ENCODE measurements at places on chromosomes 4 and X. TPM values are rescaled to one million over a fixed set of nuclear protein-coding genes. Genes with fewer than 3 reads are reported as not detected.

The PAGE2B gene
- total RNA-seq = not detected

The SPANXN3 gene
- total RNA-seq = not detected

The RTL9 gene
- 0.87 TPM for total RNA-seq

The NLRP2B gene
- total RNA-seq = not detected

The RNF212 gene
- total RNA-seq = 0.66 TPM

The VSIG4 gene
- 33.2 TPM for total RNA-seq

GRCh38 chrX:6770936-6771335, 236.0 kb upstream of the VCX3A start:
- no peak for DNase-seq
- H3K36me3 ChIP-seq = no peaks in the 10 kb centered on the region
- no peak overlapping the region for H3K4me3 ChIP-seq
- H3K27ac ChIP-seq = no peak overlapping the region
- H3K4me1 ChIP-seq = no peaks in the 10 kb centered on the region

- no peak overlapping the region for H3K4me3 ChIP-seq
- no peaks in the 10 kb centered on the region for H3K27me3 ChIP-seq
- no peak for DNase-seq
- H3K27ac ChIP-seq = no peak overlapping the region
- peaks cover 18% of the 10 kb centered on the region for H3K4me1 ChIP-seq
- no peaks in the 10 kb centered on the region for H3K36me3 ChIP-seq
Measured at GRCh38 chr4:151887816-151888180, 127.0 kb upstream of the GATB start.

DNA sequence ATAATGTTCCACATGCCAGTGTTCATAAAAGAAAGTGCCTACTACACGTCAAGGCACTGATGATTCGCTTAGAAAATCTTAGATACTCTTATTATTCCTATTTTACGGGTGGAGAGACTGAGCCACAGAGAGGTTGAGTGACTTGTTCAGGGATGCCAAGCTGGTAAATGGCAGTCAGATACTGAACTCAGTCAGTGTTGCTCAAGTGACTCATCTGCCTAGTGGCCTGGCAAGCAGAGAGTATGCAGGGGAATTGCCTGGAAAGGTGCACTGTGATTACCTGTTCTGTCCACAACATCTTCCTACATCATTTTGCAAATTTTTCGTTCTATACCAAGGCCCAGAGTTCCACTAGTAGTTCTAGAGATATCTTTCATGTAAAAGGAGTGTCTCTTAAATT, 68.4 kb downstream of the RAPGEF2 start:
- peaks cover 71% of the 10 kb centered on the region for H3K4me1 ChIP-seq
- no peaks in the 10 kb centered on the region for H3K27me3 ChIP-seq
- no peak overlapping the region for H3K4me3 ChIP-seq
- H3K36me3 ChIP-seq = no peaks in the 10 kb centered on the region

DNA sequence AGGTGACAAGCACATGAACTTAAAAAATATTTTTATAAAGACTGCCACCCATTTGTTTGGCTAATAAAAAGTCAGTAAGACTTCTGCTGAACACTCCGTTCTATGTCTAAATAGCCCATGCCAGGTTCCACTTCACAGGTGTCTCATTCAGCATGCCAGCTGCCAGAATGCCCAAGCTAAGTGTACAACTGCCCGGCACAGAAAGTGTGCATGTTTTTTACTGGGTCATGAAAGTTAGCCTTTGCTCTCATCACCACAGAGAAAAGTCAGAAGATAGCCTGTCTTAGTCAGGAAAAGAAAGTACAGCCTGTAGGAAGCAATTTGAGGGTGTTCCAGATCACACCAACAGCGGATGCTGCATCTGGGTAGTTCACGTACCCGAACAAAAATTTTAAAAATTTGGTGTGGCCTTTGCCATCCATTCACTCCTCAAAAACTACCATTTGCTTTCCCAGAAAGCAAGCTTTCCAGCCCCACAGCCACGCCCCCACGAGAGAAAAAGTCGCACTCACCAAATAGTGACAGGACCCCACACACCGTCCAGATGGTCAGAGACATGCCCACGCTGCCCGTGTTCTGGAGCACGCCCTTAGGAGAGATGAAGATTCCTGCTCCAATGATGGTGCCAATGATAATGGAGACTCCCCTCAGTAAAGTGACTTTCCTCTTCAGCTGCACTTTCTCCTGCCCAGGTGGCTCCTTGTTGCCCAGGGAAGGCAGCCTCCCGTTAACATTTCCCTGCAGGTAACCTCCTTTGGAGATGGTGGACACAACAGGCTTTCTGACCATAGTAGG, 671 bp downstream of the SLC7A11 start:
- H3K27me3 ChIP-seq = no peaks in the 10 kb centered on the region
- no peak overlapping the region for H3K4me3 ChIP-seq
- peaks cover 6% of the 10 kb centered on the region for H3K4me1 ChIP-seq
- H3K27ac ChIP-seq = no peak overlapping the region
- no peaks in the 10 kb centered on the region for H3K36me3 ChIP-seq

GRCh38 chrX:38634665-38635064, 73.3 kb downstream of the TSPAN7 start:
- DNase-seq = no peak
- H3K4me3 ChIP-seq = no peak overlapping the region
- H3K36me3 ChIP-seq = no peaks in the 10 kb centered on the region
- H3K4me1 ChIP-seq = peaks cover 4% of the 10 kb centered on the region
- no peaks in the 10 kb centered on the region for H3K27me3 ChIP-seq
- H3K27ac ChIP-seq = no peak overlapping the region

- H3K27me3 ChIP-seq = no peaks in the 10 kb centered on the region
- H3K27ac ChIP-seq = no peak overlapping the region
- no peaks in the 10 kb centered on the region for H3K4me1 ChIP-seq
- no peaks in the 10 kb centered on the region for H3K36me3 ChIP-seq
- no peak for DNase-seq
- no peak overlapping the region for H3K4me3 ChIP-seq
Measured at GRCh38 chr4:12692815-12693214, 791.3 kb downstream of the RAB28 start.

GRCh38 chr4:94372991-94373390, 30.4 kb upstream of the HPGDS start:
- no peak for DNase-seq
- no peaks in the 10 kb centered on the region for H3K36me3 ChIP-seq
- no peaks in the 10 kb centered on the region for H3K27me3 ChIP-seq
- no peak overlapping the region for H3K27ac ChIP-seq

DNA sequence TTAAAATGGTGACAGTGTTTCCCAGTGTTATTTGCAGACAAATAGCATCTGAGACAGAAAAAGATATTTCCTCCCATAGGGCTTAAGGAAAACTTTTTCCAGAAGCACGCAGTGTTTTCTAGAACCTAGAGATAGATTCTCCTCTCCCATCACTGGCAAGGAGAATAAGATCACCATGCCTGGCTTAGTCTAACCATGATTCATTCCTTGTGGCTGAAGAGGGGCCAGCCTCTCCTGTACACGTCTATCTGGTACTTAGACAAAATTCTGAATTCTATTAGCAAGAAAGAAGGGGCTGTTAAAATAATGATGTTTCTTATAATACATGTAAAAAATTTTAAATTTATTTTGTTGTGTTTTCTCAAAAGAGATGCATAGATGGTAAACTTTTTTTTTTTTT, 296.1 kb upstream of the LDB2 start:
- no peak overlapping the region for H3K4me3 ChIP-seq
- peaks cover 13% of the 10 kb centered on the region for H3K4me1 ChIP-seq
- no peaks in the 10 kb centered on the region for H3K27me3 ChIP-seq
- no peak overlapping the region for H3K27ac ChIP-seq
- DNase-seq = no peak
- no peaks in the 10 kb centered on the region for H3K36me3 ChIP-seq

DNA sequence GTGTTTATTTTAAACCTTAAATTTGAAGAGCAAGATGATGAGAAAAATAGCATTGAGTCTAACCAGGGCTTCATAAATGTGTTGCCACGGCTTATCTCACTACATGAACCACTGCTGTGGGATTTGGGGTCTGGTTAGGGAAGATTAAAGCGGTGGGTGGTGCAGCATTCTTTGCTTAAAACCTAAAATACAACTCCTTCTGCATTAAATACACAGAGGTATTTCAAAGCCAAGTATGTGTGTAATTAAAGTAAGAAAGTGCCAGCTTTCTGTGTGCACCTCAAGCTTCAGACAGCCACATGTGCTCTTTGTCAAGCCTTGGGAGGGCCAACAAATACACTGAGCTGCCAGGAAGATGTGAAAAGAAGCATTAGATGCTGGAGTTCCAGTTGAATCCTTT, 128.0 kb downstream of the CPE start:
- no peak for DNase-seq
- H3K4me1 ChIP-seq = no peaks in the 10 kb centered on the region
- no peaks in the 10 kb centered on the region for H3K27me3 ChIP-seq

DNA sequence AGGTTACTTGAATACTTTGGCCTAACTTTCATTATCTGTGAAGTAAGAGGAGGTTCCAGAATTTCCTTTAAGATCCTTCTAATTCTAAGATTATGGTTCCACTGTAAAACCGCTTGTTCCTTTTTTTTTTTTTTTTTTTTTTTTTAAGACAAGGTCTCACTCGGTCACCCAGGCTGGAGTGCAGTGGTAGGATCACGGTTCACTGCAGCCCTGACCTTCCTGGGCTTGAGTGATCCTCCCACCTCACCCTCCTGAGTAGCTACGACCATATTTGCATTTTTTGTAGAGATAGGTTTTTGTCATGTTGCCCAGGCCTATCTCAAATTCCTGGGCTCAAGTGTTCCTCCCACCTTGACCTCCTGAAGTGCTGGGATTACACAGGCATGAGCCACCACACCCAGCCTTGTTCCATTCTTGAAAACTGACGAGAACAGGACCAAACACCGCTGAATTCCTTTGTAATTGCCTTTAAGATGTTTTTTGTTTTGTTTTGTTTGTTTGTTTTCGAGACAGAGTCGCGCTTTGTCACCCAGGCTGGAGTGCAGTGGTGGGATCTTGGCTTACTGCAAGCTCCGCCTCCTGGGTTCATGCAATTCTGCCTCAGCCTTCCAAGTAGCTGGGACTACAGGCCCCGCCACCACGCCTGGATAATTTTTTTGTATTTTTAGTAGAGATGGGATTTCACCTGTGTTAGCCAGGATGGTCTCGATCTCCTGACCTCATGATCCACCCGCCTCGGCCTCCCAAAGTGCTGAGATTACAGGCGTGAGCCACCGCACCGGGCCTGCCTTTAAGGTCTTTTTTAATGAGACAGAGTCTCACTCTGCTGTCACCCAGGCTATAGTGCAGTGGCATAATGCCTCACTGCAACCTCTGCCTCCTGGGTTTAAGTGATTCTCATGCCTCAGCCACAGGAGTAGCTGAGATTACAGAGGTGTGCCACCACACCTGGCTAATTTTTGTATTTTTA, 6.8 kb downstream of the PDS5A start:
- H3K27me3 ChIP-seq = no peaks in the 10 kb centered on the region
- no peak overlapping the region for H3K4me3 ChIP-seq
- DNase-seq = no peak
- no peak overlapping the region for H3K27ac ChIP-seq
- H3K36me3 ChIP-seq = peaks cover 25% of the 10 kb centered on the region

DNA sequence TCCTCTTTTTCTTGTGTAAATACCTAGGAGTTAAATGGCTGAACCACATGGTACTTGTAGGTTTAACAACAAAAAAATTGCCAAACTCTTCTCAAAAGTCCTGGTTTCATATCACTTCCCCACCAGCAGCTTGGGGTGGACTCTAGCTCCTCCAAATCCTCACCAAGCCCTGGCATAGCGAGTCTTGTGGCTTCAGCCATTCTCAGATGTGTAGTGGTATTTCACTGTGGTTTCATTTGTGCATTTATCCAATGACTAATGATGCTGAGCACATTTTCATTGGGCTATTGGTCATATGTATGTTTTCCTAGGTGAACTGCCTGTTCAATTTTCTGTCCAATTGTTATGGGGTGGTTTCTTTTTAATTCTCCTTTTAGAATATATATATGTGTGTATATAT, 249.3 kb downstream of the NLGN4X start:
- no peaks in the 10 kb centered on the region for H3K27me3 ChIP-seq
- no peak overlapping the region for H3K27ac ChIP-seq
- no peaks in the 10 kb centered on the region for H3K4me1 ChIP-seq
- H3K4me3 ChIP-seq = no peak overlapping the region
- no peaks in the 10 kb centered on the region for H3K36me3 ChIP-seq
- DNase-seq = no peak

DNA sequence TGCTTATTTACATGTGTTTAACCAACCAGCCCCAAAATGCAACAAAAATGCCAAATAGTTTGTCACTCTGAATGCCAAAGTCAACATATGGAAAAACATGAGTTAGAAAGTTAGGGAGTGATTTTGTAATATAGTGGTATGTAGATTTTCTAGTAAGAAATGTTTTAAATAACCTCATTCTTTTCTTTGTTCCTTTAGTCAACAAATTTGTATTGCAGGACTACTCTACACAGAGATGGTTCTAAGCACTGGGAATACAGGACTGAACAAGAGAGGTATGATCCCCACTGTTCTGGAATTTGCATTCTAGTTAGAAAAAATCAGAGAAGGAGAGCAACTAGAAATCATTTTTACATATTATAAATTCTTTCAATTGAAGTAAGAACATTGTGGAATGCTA, 218.8 kb upstream of the ANXA10 start:
- H3K4me3 ChIP-seq = no peak overlapping the region
- DNase-seq = no peak
- no peak overlapping the region for H3K27ac ChIP-seq
- H3K27me3 ChIP-seq = no peaks in the 10 kb centered on the region

DNA sequence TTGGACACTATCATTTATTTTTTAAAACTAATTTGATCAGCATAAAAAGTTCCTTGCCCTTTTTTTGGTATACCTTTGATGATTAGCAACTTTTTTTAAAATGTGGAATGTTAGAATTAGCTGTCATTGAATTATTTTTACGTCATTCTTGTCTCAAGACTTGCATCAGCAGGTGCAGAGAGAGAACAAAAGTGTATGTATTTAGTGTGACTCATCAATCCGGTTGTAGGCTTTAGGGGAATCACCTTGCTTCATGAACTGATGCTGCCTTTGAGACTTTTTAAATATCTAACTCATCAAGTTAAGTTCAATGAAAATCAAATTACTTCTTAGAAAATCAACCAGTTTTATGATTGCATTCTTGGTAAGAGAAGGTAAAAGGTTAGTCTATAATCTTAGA, 125.1 kb downstream of the ARX start:
- no peaks in the 10 kb centered on the region for H3K27me3 ChIP-seq
- no peak overlapping the region for H3K27ac ChIP-seq
- DNase-seq = no peak
- H3K4me3 ChIP-seq = no peak overlapping the region

DNA sequence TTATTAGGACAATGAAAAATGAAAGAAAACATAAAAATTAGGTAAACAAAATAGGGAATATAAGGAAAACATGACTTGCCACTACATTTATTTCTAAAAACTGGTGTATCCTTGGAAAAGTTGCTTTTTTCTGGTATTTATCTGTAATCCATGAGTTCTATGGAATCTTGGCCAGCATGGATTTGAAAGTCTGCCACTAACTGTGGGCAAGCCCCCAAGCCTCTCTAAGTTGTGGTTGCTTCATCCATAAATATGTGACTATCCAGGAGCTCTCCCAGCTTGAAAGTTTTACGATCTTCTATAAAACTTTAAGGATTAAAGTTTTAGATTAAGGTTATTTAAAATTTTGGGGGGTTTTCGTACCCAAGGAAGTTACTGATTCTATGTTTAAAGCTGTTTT, 21.8 kb downstream of the RPS6KA3 start:
- peaks cover under 1% of the 10 kb centered on the region for H3K4me1 ChIP-seq
- H3K36me3 ChIP-seq = no peaks in the 10 kb centered on the region
- H3K27me3 ChIP-seq = no peaks in the 10 kb centered on the region
- H3K4me3 ChIP-seq = no peak overlapping the region
- no peak overlapping the region for H3K27ac ChIP-seq
- no peak for DNase-seq

- DNase-seq = no peak
- H3K36me3 ChIP-seq = no peaks in the 10 kb centered on the region
- no peaks in the 10 kb centered on the region for H3K4me1 ChIP-seq
Measured at GRCh38 chrX:133215017-133215416, 3.1 kb downstream of the TFDP3 start.

All from heart right ventricle (tissue), 16 donors.